Stimulated activated CD8-positive, alpha-beta memory T cell treated with anti-CD3 and anti-CD28 coated beads, Interleukin-7, amount 100 ng/mL, for 24 hours (primary cell): ENCODE measurements at places on chromosomes 2 and 18.

DNA sequence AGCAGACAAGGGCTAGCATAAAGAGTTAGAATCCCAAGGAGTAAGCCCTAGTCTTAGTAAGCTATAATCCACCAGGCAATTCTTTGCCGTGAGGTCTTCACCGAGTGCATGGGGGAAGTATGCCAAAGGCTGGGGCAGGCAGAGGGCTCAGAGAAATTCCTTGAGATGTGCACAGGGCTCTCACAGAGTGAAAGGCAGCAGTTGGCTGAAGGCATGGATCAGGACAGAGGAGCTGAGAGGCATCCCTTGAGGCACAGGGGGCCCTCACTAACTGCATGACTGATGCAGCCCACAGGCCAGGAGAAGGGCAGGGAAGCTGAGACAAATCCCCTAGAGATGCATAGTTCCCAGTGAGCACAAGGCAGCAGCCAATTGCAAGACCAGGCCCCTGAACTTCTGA, 34.1 kb downstream of the PTH2R start:
- DNase-seq = no peak

DNA sequence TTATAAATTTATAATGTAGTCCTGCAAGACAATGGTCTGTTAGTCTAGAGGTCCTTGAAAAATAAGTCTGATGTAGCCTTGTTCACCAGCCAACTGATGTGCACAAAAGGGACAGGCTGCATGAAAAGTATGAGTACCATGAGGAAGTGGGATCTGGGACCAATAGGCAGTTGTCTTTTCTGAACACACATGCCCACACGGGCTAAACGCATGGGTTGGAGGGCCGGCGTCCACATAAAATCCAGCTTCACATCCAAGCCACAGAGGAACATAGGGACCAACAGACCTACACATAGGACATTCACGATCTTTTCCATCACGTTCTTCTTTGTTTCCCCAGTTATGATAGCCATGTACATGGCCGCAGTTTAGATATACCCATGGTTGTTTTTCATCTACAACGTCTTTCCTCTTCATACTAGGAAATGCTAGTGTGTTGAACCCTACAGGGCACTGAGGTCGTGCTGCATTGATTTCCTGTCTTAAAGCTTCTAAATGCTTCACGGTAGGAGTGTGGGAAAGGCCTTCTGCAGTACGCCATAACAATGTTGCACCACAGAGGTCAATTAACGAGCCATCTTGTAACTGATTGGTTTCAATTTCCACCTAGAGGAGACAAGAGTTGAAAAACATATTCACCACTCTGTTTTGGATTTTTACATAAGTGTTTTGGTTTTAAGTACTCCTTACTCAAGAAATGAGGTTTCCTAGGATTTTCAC, 49.4 kb downstream of the PELI1 start:
- no peak for DNase-seq

DNA sequence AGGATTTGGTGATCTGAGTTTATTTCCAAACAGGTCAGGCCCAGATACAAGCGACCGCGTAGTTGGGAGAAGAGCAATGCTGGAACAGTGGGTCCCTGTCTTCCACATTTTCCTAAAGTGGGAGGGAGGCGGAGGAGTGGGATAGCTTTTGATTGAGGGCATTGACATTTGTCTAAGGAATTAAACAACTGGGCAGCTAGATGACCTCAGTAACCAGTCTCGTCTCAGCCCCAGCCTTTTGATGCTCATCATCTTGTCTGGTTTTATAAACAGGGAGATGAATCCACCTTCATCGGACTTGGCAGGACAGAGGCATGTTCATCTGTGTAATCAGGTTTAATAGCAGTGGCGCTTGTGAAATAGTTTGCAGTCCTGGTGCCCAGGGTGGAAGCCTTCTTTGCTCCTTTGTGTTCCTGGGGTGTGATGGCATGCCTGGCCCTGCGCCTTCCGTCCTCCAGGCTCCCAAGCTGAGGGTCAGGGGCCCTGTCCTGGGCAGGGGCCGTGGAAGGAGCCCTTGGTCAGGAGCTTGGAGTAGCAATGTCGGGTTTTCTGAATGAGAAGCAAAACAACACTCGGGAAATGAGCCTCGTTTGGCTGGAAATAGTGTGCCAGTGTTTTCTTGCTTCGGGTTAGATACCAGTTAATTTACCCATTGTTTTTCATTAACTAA, 193.8 kb downstream of the FAM210A start:
- DNase-seq = no peak

GRCh38 chr2:235857598-235857997, 310.6 kb downstream of the GBX2 start:
- DNase-seq = no peak

- no peak for DNase-seq
These were observed 1.5 kb downstream of the TTC32 start for GRCh38 chr2:19899985-19900930.

DNA sequence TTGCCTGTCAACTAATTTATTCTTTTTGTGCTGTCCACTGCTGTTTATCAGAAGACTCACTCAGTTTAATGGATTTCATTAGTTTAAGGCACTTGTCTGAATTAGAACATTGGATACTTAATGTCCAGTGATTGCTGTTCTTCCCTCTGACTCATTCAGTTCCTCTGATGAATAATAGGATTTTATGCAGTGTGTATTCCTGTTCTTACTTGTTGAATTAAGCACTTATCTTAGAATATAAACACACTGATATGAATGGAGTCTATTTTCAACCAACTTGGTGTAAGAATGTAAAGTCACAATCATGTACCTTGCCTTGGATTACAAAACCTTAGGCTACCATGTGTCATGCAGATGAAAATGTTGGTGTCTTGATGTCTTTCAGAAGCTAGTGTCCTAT, 87.0 kb upstream of the PROKR1 start:
- no peak for DNase-seq

DNA sequence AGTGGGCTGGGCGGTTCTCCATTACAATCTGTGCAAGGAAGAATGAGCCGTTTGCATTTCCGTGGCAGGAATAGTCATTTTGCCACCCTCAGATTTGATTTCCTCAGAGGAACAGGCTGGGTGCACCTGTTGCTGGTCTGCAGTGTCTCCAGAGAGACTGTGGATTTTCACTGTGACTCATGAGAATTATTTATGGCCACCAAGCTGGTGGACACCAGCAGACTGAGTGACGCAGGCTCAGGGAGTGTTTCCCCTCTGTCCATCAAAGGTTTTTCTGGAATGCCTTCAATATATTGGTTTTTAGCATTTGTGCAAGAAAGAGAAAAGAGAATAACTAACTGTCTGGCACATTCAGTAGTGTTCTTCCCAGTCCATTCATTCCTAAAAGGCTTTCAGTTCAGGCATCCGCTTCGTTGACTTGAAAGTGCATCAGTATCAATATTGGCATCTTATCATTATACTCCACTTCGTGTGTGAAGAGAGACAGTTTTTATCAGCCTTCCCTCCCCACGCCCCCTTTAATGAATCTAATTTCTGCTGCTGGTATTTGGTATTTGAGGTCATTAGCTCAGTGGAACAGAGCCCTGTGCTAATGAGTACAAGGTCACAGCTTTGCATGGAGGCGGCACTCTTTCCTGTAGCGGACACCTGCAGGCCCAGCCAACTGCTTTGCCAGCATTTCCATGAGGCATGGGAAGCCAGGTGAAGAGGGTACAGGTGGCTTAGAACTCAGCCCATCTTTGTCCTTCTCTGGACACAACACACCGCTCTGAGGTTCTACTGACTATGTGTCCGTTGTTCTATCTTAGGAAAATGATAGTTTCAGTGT, 39.9 kb downstream of the PRKCE start:
- no peak for DNase-seq

DNA sequence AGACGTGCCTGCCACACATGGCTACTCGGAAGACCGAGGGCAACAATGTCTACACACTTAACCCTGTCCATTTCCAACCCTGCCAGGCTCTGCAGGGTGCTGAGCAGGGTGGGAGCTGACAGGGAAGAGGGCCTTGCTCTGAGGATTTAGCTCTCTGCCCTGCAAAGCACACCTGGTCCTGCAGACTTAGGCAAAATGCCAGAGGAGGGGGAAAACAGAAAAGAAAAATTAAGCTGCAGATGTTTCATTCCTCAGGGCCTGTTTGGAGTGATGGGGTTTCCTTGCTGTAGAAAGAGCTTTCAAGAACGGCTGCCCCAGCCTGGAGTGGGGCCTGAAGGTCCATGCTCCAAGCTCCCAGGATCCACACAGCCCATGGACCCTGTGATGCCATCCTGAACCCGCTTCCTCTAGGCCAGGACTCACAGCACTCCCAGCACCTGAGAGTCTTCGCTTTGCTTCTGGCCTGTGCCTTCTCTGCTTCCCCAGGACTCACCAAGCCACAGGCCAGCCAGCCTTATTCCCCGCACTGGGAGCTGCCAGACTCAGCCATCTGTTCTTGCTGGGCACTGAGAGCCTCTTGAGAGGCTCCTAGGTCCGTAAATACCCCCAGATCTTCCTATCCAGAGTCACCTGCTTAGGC, 9.1 kb upstream of the TEX51 start:
- no peak for DNase-seq

GRCh38 chr2:171034315-171034714, 105.3 kb downstream of the GORASP2 start:
- DNase-seq = no peak

DNA sequence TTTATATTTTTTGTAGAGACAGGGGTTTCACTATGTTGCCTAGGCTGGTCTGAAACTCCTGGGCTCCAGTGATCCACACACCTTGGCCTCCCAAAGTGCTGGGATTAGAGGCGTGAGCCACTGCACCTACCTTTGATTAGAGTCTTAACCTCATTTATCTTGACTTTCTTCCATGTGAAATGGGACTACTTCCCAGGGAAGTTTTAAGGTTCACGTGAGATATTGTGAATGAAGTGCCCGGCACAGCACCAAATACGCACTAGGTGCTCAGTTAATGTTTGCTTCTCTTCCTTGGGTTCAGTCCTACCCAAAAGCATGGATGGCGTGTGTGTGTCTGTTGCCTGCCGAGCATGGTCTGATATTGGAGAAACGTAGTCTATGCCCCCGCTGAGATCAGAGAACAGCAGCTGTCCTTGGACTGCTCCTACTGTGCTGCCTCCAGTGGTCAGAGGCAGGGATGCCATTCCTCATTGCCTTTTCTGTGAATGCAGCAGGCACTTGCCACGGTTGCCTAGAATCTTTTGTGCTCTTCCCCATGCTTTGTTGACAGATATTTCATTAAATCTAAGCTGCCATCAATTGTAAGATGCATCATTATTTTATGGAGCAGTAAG, 12.3 kb upstream of the TFCP2L1 start:
- DNase-seq = no peak

DNA sequence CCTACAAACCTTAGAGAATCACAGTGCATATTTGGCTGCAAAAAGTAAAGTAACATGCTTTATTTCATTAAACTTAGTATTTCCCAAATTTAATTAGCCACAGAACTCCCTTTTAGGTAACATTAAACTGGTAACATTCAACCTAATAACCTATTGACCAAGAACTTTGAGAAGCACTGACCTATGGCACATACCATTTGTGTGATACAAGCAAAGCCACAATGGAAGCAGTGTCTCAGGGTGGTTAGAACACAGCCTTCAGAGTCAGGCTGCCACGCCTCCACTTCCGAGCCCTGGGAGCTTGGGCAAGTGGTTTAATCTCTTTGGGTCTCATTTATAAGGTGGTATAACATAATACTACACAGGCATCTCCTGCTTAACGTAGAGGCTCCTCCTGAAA, 301.4 kb downstream of the PDE11A start:
- no peak for DNase-seq

DNA sequence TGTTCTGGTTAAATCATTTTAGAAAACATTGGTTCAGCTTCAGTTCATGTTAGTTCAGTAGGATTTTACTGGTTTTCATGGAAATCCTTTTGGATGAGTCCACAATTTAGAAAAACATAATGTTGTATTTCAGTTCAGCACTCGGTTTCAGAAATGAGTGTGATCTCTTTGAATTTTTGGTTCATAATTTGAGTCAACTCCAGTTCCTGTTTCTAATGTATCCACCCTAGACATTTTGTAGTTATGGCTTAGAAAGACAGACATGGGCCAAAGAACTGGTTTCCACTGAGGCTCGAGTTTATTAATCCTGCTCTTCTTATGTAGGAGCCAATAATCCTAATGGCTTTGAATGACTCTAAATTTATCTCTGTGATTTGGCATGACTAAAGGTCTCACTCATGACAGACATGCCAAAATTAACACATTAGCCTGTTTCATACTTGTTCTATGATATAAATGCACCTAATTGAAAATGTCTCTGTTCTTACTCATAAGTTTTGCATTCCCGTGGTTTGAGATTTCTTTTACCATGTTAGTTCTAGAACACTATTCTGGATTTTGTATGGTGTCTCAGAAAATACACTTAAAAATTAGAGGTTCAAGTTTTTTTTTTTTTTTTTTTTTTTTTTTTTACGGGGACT, 82.3 kb upstream of the SPRED2 start:
- DNase-seq = no peak

GRCh38 chr2:69745035-69745434, 3.1 kb downstream of the ANXA4 start:
- no peak for DNase-seq

DNA sequence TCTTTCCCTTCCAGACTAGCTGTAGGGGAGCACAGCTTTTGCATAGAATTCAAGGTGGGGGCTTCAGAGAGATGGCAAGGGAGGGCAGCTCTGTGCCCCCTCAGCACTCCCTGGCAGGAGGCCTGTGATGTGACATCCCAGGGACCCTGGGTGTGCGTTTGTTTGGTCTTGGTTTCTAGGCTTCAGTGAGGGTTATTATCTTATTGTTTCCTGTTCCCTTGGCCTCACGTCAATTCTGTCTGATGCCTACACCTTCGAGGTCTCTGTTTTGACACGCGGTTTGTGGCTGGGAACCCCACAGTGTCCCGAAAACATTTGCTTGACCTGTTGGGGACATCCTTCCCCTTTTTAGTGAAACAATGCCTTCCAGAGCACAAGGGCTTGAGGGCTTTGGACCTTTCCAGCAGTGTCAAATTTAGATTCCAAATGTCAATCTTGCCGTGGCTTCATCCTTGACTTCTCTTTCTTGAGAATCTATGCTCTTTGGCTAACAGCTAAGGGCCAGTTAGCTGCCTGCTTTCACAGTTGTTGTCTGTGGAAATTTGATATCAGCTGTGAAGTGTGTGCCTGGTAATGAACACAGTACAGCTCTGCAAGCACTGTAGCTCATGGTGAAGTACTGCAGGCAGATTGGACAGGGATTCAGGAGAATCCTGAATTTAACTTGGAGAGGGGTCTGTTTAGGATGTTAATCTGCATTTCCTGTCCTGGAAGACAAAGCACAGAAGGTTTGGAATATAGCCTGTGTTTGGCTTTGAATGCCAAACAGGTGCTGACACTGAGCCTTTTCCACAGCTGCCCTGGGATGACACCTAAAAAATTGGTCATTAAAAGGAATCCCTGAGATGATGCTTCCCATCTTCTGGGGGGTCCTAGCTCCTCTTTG, 108.2 kb upstream of the CXCR4 start:
- DNase-seq = no peak

DNA sequence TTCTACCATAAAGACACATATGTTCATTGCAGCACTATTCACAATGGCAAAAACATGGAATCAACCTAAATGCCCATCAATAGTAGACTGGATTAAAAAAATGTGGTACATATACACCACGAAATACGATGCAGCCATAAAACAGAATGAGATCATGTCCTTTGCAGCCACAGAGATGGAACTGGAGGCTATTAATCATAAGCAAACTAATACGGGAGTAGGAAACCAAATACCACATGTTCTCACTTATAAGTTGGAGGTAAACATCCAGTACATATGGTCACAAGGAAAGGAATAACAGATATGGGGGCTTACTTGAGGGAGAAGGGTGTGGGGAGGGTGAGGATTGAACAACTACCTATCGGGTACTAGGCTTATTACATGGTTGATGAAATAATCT, 7.7 kb downstream of the HMSD start:
- no peak for DNase-seq

- no peak for DNase-seq
These were observed 37.2 kb upstream of the BIN1 start for GRCh38 chr2:127143841-127144782.

GRCh38 chr2:212124598-212124997, 414.0 kb downstream of the ERBB4 start:
- DNase-seq = no peak
